Adrenal gland (tissue), 19 donors: ENCODE measurements at places on chromosomes 5 and 9. TPM values are rescaled to one million over a fixed set of nuclear protein-coding genes. Genes with fewer than 3 reads are reported as not detected.

GRCh38 chr5:93636837-93637236 lies 53.8 kb downstream of the NR2F1 start:
- DNase-seq: no peak

DNA sequence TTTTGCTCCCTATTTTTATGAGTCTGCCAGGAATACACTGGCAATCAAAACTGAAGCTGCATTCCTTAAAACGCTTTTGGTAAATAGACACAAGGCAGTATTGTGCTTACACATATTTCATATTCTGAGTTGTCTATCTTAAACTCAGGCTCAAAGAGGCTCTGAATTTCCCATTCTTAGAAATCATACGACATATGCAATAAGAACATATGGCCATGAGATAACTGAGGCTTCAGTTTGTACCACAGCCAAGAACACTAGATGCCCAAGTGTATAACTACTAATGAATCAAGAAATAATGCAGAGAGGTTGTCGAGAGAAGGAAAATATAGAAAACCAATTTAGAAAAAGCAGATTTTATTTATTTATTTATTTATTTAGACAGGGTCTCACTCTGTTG lies 357.4 kb downstream of the NDUFS4 start:
- no peak for DNase-seq

DNA sequence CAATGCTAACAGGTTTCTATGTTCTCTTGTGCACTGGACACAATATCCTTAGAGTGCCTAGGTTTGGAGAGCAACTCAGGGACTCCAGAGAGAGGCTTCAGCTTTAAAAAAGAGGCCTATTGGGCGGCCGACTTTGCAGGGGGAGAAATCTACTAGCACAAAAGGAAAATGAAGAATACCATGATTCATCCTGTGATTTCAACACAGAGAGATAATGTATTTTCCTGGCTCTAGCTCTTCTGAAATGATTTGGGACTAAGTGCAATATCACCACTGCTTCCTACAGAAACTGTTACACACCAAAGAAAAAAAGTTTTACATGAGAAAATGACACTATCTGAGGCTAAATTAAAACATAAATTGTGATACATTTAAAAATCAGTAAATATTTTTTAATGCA lies 146.1 kb upstream of the TSLP start:
- no peak for DNase-seq

GRCh38 chr5:75450069-75450468 lies 61.4 kb downstream of the CERT1 start:
- DNase-seq: no peak

DNA sequence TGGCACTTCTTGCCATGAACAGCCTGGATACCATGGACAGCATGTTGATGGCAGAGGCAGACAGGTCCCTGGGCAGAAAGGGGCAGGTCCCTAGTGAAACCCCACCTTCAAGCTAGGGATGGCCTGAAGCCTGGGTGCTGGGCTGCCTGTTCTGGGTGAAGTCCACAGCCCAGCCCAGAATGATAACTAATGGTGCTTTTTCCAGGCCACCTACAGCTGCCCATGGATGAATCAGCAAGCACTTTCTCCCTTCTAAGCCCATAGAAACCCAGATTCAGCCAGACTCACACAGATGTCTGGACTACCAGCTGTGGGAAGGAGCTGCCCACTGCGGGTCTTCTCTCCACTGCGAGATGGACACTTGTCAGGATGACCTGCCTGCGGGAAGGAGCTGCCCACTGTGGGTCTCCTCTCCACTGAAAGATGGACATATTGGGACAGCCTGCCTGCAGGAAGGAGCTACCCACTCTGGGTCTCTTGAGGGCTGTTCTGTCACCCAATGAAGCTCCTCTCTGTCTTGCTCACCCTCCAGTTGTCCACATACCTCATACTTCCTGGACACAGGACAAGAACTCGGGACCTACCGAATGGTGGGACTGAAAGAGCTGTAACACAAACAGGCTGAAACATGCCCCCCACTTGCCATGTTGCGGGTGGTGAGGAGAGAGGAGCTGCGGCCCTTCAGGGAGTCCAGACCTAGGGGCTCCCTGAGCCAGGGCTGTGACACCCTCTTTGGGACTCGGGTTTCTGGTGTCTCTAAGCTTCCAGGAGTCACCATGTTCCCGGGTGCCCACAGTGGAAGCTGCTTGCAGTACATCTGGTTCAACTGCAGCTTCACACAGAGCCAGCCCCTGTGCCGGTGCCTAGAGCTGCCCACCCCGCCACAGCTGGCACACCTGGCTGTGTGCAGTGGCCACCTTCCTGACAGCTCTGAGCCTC lies 60.7 kb upstream of the SYNPO start:
- DNase-seq: peak; percentile 54

GRCh38 chr5:177545487-177546257 lies 8.7 kb downstream of the FAM193B start:
- peak; percentile 91 for DNase-seq

DNA sequence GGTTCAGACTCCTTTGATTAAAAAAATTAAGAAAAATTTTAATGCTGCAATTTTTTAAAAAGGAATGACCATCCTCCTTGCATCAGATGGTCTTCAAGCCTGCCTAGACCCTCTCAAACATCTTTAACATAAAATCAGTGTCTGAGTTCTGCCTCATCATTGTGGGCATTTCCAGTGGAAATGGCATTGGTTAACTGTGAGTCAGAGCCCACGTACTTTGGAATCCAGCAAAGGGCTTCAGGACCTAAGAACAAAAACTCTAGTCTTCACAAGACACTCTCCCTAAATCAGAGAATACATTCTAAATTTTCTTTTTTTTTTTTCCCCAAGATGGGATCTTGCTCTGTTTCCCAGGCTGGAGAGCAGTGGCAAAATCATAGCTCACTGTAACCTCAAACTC lies 9.4 kb upstream of the C5orf15 start:
- no peak for DNase-seq

DNA sequence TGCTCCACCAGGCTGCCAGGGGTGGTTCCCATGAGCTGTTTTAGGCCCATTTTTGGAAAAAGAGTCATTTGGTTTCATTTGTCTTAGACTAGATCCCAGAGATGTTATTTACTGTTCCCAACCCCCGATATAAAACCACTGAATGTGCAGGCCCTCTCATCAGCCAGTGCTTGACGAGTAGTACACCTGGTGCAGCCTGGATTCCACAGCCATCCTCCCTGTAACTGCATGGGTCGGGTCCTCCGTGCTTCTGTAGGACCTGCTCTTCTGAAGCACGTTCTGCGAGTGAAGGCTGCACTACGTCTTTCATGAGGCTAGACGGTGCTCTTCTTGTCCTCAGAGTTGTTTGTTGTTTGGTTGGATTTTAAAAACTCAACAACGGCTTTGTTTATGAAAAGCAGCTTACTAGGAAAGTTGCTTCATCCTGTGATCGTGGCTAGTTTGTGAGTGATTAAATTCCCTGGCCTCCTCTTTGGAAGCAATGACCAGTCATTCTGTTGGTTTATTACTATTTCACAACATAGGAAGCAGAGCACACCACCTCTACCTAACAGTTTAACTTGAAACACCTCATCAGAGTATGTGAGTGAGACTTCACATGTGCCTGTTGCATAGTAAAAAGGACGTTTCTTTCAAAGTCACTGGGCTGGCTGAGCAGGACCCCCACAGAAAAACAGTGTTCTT lies 135.2 kb downstream of the AOPEP start:
- DNase-seq: no peak

GRCh38 chr5:66343370-66344071 lies 199.4 kb downstream of the SREK1 start:
- DNase-seq: no peak

- no peak for DNase-seq
Measured at GRCh38 chr5:348726-349125, 27.2 kb downstream of the AHRR start.

GRCh38 chr5:179870403-179870903 lies 11.8 kb upstream of the MRNIP start:
- DNase-seq: peak; percentile 72

DNA sequence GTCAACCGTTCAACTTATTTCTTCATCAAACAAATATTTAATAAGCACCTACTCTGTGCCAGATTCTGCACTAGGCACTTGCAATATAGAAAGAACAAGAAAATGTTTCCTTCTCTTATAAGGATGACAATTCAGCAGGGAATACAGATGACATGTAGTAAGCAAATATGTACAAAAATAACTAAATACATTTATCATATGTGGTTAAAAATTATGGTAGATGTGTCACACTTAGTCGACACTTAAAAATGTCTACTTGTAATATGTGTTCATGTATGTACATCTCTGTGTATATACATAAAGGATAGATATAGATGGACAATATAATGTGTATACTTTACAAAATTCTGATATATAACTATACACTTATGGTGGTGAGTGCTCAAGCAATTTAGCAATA lies 417.0 kb upstream of the MEF2C start:
- no peak for DNase-seq

DNA sequence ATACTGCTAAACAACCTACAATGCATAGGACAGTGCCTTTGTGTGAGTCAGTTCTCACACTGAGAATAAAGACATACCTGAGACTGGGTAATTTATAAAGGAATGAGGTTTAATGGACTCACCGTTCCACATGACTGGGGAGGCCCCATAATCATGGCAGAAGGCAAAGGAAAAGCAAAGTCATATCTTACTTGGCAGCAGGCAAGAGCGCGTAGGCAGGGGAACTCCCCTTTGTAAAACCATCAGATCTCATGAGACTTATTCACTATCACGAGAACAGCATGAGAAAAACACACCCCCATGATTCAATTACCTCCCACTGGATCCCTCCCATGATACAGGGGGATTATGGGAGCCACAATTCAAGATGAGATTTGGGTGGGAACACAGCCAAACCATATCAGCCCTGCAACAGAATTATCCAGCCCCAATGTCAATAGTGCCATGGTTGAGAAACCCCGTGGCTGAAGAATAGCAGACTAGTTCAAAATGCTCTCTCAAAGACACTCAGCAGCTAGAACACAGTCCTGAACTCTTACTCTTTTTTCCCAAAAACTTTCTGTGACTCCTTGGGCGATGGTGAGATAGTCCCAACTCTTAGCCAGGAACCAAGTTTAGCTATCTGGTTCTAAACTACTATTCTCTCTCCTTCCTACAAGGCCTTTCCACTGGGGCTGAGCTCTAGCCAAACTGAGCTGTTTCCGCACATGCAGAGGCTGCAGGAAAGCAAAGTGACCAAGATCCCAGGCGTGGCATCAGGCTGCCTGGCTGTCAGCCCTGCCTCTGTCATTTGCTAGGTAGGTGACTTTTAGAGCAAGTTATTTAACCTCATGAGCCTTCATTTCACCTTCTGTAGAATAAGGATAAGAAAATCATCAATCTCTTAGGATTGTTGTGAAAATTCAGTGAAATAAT lies 21.7 kb downstream of the FAT2 start:
- DNase-seq: no peak

DNA sequence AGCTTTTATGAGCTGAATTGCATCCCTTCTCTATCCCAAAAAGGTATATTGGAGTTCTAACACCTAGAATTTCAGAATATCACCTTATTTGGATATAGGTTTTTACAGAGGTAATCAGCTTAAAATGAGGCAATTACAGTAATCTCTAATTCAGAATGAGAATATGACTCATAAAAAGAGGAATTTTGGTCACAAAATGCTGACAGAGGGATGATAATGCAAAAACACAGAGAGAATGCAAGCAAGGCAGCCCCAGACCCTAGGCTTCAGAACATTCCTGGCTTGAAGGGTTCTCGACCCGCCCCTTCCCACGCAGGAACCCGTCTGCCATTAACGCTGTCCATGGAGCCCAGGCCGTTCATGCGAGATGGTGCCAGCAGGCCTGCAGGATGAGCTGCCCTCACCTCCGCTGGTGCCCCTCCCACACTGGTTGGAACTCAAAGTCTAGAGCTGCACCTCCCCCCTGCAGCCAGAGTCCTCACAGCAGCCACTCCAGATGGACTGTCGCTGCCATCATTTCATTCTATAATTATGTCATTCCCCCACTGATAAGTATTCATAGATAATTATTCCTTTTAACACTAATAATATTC lies 1173.4 kb upstream of the ACO1 start:
- DNase-seq: no peak

- DNase-seq: no peak
Measured at GRCh38 chr9:9730174-9730573, 882.6 kb downstream of the PTPRD start.

DNA sequence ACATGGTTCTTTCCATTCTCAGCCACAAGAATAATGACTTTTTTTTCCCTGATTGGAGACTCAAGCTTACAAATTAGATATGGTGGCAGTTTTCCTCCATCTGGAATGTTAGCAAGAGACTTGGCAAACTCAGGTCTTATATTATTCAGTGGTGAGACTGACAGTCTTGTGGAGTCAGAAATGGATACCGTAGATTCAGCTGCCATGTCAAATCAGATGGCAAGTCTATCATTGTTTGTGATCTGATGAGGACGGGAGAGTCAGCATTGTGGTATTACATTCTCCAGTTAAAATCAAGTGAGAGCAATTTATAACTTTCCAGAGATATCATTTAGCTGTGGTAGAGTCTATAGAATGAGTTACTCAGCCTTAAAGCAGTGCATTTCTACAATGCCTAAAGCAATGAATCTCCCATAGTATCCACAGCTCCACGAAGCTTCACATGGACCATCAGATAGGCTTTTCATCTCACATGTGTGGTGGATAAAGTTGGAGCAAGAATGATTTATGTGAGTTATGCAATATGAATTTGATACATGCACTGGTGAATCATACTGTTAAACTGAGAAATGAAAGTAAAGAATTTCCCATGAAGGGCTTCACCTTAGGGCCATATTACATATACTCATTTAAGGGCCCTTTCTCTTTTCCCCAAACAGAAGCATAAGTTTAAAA lies 430.6 kb downstream of the ZNF608 start:
- DNase-seq: peak; percentile 5

DNA sequence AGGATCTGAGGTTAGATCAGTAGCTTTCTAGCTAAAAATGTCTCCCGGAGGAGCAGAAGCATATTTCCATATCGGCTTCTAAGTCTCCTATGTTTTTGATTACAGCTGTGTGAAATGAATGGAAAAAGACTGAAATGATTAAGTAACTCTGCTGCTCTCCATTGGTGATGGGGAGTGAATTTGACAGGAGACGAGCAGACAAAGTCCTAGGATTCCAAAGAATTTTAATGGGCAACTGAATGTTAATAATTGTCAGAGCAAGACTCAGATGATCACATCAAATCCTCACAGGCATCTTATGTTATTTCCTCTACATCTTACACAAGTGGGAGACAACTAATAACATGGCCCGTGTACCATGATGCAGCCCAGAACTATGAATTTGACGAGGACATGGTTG lies 66.8 kb downstream of the LIX1 start:
- DNase-seq: no peak

GRCh38 chr5:151499501-151500035 lies 52.2 kb downstream of the SLC36A1 start:
- DNase-seq: no peak

DNA sequence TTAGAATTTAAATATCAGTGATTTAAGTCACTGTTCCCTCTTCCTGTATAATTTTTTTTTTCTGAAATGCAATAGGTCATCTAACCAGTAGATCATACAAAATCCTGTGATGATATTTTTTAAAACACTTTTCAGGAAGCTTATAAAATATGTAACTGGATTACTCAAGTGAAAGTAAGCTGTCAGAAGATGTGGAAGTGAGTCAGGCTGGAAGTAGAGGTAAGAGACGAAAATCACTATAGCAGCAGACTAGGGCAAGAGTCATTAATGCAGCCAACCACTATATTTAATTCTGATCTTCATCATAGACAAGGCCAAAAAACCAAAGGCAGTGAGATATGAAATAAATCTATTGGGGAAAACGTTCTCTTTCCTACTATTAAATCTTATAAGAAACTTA lies 65.7 kb upstream of the C6 start:
- no peak for DNase-seq

The UBE2QL1 gene
- total RNA-seq: 2.3 TPM

The SPAG8 gene
- total RNA-seq: 2.3 TPM

The OBP2B gene
- not detected for total RNA-seq

The TMEM215 gene
- not detected for total RNA-seq

The SLC6A3 gene
- not detected for total RNA-seq

The MUSK gene
- total RNA-seq: 0.08 TPM
